ENCODE measurements at places on chromosomes 7 and 10.

DNA sequence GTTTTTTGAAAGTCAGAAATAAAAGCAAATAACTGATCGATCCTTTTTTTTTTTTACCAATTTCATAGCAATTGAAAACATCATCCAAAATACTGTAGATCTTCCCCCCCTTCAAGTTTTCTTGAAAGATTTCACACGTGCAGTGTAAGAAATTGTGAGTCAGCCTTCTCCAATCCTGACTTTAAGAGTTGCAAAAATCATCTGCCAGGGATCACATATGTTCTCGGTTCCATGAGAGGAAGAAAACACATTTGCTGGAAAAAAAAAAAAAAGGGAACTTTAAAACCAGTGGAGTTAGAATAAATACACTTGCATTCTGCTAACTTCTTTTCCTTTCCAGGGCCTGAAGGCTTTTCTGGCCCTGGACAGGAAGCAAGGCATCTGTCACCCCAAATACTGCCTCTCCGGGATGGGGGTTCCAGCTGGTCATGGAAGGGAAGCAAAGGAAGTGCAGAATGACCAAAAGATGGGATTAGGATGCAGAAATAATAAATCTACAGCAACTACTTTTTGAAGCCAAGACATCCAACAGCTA, 198.4 kb upstream of the KIAA1217 start:
- no peak for DNase-seq

DNA sequence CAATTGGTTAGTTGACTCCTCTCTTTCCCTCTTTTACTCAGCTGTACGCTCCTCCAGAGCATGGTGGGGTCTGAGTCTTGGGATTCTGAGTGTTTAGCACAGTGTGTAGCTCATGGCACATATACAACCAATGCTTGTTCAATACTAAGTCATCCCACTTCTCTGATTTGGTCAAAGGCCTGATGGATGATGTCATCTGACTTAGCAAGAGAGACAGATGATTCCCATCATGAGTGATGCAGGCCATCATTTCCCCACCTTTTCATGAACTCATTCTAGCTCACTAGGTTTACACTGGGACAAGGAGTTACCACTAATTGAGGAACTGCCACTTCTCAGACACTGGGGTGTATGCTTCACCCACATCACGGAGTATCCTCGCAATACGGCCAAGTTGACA, 3.8 kb downstream of the ICA1 start:
- no peak for DNase-seq

DNA sequence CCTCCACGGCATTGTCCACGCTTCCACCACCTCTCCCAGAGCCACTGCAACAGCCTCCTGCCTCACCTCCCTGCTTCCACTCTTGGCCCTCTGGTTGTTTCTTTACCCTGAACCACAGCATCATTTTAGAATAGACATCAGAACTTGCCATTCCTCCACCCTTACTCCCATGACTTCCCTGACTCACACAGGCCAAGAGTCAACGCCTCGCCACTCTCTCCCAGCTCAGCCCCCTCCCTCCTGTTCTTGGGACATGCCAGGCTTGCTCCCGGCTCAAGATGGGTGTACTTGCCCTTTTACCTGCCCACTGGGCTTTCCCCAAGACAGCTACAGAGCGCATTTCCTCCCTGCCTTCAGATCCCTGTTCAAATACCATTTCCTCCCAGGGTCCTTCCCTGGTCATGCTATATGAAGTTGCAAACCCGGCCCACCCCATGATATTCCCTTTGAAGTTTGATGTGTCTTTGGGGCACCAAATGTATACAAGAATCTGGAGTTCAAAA, 429.1 kb downstream of the RPS24 start:
- DNase-seq = no peak

GRCh38 chr7:73905360-73905759, 44.4 kb downstream of the TMEM270 start:
- DNase-seq = no peak

DNA sequence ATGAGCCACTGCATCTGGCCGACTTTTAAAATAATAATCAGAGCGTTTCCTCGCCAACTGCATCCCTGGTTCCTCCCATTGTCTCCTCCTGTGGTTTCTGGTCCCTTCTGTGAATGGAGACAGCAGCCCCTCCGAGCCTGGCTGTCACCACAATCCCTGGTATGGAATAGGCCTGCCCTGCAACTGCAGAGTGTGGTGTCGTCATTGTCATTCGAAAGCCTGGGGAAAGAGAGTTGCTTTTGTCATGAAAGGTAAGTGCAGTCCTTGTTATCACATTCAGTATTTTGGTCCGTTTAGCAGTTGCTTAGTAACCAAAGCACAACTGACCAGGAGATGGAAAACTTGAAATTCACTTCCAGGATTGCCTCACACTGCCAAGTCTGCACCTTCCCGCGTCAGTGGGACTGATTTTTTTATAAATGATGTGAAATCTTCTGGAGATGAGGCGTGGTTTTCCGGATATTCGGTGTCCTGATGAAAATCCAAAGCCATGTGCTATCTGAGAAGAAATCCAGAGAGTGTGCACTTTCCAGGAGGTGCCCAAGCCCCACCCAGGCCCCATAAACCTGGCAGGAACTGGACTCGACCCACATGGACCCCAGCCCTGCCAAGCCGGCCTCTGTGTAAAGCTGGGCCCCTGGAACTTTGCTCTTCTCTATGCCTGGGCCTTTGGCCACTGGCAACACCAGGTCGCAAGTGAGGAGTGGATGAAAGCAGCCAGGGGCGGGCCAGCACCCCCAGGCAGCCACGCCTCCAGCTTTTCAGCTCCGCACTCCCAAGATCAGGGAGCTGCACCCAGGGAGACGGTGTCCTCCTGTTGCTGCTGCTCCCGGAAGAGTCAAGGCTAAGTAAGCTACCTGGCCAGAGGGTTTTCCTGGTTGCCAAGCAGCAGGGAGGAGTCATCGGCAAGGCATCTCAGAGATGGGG, 133.7 kb upstream of the SH2B2 start:
- DNase-seq = no peak

GRCh38 chr7:20194343-20194995, 22.7 kb downstream of the MACC1 start:
- DNase-seq = no peak

- no peak for DNase-seq
Measured at GRCh38 chr10:78805176-78805575, 263.6 kb upstream of the ZMIZ1 start.

DNA sequence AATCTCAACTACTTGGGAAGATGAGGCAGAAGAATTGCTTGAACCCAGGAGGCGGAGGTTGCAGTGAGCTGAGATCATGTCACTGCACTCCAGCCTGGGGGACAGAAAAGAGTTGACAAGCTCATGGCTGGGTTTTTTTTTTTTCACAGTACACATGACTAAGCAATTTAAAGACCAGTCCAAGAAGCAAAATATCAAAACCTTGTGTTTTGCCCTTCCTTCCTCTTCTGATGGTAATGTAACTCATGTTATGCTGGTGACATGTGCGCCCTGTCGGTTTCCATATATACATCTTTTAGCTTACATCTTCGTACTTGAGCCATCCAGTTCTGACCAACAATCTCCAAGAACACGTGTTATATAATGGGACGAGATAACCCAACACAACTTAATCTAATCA, 237.7 kb upstream of the PLXDC2 start:
- no peak for DNase-seq

GRCh38 chr10:66604195-66604594, 321.6 kb upstream of the LRRTM3 start:
- no peak for DNase-seq

DNA sequence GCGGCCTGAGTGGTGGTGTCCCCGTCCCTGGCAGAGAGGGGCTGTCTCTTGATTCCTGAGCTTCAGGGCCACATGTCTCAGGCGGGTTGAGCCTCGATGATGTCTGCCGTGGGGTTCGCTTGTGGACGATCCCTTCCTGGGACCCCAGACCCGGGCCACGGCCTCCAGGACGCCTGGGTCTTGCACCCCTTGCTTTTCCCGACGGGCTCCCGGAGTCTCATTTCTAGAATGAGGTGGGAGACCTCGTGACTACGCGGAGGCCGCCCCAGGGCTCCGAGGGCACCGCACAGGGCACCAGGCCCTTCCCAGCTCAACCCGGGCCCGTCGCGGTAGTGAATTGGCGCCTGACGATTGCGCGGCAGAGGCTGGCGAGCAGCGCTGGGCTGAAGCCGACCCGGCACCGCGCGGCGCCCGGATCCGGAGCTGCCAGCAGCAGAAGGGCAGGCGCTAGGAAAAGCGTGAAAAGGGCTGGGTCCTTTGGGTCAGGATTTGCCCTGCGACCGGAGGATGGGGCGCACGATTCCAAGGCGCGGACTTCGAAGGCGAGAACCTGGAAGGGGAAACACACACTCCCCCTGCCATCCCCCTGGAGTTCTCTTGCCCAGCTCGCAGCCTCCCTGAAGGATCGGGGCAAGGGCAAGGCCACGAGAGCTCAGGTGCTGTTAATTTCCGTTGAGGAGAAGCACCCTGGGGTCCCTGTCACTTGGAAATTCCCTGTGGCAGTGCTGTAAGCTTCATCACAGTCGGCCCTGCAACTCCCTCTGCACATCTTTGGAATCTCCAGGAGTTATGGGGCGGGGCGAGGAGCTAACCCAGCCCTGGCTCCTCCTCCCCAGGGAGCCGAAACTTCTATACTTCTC, 15.5 kb downstream of the TLX1 start:
- DNase-seq = no peak

All from activated CD4-positive, alpha-beta T cell treated with anti-CD3 and anti-CD28 coated beads for 4 hours (primary cell).